ENCODE measurements at places on chromosomes 1 and 21.

DNA sequence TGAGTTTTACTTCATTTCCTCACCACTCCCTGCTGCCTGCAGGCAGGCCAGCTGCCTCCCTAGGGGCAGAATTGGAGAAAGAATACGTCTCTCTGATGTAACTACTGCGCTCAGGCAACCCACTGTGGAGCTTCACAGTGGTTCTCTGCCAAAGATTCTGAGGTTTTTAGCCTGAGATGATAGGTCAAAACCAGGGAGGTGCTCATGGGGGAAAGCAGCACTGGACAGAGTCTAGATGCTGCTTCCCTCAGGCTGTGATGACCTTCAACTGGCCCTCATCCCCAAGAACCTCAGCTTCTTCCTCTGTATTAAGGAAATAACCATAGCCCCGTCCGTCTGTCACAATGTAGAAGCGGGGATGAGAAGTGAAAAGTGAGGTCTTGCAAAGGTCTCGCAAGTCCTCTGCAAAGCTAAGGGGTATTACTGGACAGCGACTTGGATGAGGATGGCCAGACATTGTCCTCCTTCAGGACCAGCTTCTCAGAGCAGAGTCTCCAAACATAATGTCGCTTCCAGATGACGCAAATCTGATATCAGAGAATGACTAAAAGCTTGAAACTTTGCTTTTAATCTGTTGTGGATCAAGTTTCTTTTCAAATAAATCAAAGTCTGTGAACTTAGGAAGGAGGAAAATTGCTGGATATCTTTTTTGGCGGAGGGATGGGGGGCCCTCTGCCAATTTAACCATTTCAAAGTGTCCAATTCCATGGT, 65.9 kb upstream of the ATP5PO start:
- DNase-seq = no peak

GRCh38 chr1:67439277-67440029, 9.3 kb upstream of the SERBP1 start:
- DNase-seq = no peak

DNA sequence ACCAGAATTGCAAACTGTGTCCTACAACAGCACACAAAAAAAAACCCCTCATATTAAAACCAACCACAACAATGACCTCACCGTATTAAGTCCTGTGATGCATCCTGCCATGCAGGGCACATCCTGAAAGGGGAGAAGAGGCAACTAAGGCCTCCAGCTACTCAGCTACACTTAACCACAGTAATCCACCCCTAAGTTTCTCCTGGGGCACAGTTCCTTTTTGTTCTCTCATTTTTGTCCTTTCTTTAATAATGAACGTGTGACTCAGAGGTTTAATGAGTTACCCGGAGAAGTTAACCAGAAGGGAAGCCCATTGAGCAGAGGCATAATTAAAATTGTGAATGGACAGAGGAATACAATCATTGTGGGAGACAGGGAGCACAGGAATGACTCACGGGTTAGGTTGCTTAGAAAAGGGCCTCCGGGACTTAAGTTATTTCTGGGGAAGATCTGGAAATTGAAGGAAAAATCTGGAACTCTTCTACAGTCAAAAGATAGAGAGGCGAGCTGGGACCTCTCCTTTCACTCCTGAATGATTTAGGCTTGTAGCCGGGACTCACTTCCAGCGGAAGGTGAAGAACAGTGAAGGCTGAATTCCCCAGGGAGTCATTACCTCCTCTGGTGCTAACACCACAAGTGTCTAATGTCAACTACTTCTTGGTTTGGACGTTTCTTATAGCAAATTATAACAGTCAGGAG, 36.9 kb upstream of the HIVEP3 start:
- peak; percentile 35 for DNase-seq

GRCh38 chr1:184606786-184607185, 147.9 kb downstream of the EDEM3 start:
- DNase-seq = no peak

- DNase-seq = peak; percentile 53
Measured at GRCh38 chr1:153515504-153516394, 20.0 kb downstream of the S100A6 start.

- no peak for DNase-seq
Measured at GRCh38 chr1:222462601-222463000, 85.3 kb downstream of the HHIPL2 start.

DNA sequence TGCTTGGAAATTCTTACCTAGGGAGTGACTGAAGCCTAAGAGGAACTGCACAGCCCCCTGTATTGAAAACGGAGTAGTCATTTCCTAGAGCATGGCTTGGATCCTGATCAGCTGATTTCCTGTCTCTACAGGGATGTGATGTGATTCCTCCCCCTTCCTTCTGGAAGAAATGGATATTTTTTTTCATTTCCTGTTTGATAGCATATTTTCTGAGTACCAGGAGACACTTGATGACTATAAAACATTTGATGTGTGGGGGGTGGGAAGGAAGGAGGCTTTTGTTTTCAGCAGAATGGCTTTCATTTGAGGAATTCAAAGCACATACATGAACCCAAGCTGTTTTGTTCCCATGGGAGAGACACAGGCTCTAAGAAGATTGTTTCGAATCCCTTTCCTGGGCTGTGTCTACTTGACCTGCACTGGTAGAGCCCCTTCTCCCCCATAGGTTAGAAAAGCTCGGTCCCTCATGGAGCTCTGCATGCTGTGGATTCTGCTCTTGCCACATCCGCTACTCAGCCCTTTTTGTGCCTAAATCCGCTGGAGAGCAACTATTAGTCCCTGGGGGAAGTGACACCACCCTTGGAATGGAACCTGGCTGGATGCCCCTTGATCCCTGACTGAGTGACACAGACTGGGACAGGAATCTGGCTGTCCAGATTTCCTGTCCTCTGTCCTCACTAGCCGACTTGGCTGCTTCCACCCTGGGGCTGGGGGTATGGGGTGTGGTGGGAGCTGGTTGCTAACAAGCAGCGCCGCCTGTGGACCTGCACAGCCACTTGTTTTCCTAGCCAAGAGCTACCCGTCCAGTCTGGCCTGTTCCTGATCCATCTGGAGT, 71.8 kb upstream of the MACF1 start:
- no peak for DNase-seq

DNA sequence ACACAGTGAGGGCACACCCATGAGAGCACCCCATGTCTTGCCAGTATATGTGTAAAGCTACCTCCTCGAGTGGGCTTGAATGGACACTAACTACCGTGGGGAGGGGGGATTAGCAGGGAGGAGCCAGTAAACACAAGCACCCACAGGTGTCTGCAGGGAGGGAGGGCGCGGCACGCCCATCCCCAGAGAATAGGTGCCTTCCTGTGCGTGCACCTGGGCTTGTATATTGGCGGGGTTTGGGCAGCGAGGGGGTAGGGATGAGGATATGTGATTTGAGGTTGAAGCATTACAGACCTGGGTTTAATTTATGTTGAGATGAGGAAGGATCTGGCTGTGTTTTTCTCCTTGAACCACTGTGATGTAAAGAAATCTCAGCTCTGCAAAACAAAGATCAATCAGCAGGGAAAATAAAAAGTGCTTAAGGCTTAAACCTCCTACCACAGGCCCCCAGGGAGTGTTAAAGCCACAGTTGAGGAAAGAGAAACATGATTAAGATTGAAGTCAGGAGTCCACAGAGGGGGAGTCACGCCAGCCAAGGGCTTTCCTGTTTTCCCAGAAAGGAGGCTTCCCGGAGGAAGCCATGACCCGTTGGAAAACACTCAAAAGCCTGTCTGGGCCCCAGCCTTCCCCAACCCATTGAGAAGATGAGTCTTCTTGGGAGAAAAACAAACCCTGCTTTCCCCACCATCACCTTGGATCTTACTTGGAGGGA, 80.0 kb downstream of the CAMK2N1 start:
- DNase-seq = no peak
